Glutamatergic neuron (in vitro differentiated cells): ENCODE measurements at places on chromosomes 5 and 9. TPM values are rescaled to one million over a fixed set of nuclear protein-coding genes. Genes with fewer than 3 reads are reported as not detected.

- no peak for DNase-seq
Observed at GRCh38 chr5:124262470-124262869, 484.0 kb downstream of the ZNF608 start.

- DNase-seq = peak; percentile 9
Observed at GRCh38 chr9:135227641-135228251, 140.3 kb downstream of the OLFM1 start.

DNA sequence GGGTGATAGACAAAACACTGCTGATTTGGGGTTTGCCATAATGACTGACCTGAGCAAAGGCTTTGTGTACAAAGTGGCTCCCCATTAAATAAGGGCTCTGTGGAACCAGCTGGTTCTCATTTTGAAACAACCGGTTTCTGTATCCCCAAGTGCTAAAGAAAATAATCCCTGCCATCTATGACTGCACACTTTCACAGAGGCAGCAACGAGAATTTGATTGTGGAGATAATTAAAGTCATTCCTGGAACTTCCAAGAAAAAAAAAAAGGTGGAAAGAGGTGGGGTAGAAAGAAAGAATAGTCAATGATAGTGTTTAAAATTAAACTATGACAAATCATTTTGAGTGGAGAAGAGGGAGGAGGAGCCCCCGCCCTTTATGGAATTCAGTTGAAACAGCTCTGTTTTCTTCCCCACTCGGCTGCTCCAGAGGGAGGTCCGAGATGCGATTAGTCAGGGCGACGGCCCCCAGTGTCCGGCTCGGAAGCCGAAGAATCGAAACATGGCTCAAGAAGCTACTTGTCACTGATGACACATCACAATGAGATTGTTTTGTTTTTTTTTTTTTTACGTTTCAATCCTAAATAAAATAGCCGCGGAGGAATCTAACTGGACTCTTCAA is 38.4 kb downstream of the EBF1 start:
- DNase-seq = peak; percentile 59

DNA sequence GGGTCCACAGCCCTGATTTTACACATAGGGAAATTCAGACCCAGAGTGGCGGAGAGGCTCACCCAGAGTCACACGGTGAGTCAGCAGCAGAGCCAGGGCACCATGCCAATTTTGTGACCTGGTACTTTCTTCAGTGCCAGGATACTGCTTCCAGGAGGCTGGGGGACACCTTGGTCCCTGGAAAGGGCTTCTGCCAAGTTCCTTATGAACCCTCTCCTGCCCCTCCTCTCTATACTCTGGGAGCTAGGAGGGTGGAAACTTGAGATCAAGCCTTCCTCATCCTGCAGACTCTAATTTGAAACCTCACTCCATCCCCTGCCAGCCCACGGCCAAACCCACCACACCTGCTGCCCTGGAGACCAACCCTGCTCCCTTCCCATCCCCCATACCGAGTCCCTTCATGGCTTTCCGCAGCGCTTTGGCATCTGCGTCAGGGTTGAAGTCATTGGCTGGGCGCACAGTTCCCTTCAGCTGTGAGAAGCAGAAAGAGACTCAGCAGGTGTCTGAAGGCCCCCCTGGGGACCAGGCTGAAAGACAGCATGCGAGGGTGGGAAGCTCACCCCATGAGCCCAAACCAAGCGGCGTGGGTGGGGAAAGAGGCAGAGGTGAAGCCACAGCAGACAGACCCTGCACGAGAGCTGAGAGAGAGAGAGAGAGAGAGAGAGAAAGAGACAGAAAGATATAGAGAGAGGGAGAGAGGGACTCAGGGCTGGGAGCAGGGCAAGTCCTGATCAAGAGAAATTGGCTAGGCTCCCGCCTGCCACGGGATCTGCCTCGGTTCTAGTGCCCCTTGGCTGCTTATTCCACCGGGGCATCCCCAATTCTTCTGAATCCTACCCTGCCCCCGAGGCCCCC is 33.5 kb downstream of the ANXA6 start:
- DNase-seq = no peak

GRCh38 chr9:109250771-109251079 is 70.1 kb downstream of the EPB41L4B start:
- DNase-seq = no peak

GRCh38 chr9:80874276-80874675 is 815.1 kb downstream of the TLE1 start:
- no peak for DNase-seq

DNA sequence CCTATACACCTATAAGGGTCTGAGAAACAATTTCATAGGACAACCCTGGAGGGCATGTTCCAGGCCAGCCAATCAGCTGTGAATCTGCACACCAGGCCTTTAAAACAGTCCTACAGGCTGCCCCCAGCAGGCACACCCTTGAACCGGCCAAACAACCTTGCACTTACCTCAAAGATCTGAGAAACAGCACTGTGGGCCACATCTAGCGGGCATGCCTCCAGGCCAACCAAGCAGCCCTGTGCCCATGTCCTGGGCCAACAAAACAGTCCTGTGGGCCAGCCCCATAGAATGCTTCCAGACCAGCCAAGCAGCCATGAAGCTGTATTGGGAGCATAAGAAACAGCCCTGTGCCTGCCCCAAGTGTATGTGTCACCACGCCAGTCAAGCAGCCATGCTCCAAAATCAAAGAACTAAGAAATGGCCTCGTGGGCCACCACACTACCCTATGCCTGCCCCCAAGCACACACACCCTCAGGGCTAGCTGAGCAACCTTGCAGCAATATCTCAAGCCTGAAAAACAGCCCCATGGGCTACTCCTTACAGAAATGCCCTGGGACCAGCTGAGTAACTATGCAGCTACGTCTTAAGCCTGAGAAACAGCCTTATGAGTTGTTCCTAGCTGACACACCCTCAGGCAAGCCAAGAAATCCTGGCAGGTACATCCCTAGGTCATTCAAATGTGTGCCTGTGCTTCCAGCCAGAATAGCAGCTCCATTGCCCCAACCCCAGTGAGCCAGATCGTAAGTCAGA is 2243.8 kb upstream of the C9orf72 start:
- no peak for DNase-seq

- peak; percentile 28 for DNase-seq
Observed at GRCh38 chr9:95752129-95752731, 123.3 kb upstream of the ERCC6L2 start.

- DNase-seq = no peak
Observed at GRCh38 chr5:170117736-170118135, 12.0 kb downstream of the FOXI1 start.

GRCh38 chr9:33229359-33230114 is 10.4 kb upstream of the SPINK4 start:
- DNase-seq = no peak

- no peak for DNase-seq
Observed at GRCh38 chr9:135989722-135990467, 28.7 kb upstream of the UBAC1 start.

- no peak for DNase-seq
Observed at GRCh38 chr5:74081126-74081525, 455.1 kb downstream of the ARHGEF28 start.

- no peak for DNase-seq
Observed at GRCh38 chr5:133081703-133082102, 29.9 kb downstream of the HSPA4 start.

GRCh38 chr9:35257986-35258659 is 96.3 kb downstream of the UNC13B start:
- no peak for DNase-seq

SHISAL2B gene
- not detected for total RNA-seq

SLCO4C1 gene
- total RNA-seq = 1.5 TPM

PROP1 gene
- not detected for total RNA-seq

C5orf52 gene
- total RNA-seq = not detected

GDA gene
- 1.2 TPM for total RNA-seq

TMC1 gene
- not detected for total RNA-seq

UGCG gene
- 16.0 TPM for total RNA-seq

OTP gene
- total RNA-seq = 0.17 TPM

CER1 gene
- 3.0 TPM for total RNA-seq

PFN3 gene
- not detected for total RNA-seq

ANXA1 gene
- total RNA-seq = not detected

TAF11L5 gene
- total RNA-seq = 0.83 TPM
